ENCODE measurements at places on chromosomes 3 and 15.

DNA sequence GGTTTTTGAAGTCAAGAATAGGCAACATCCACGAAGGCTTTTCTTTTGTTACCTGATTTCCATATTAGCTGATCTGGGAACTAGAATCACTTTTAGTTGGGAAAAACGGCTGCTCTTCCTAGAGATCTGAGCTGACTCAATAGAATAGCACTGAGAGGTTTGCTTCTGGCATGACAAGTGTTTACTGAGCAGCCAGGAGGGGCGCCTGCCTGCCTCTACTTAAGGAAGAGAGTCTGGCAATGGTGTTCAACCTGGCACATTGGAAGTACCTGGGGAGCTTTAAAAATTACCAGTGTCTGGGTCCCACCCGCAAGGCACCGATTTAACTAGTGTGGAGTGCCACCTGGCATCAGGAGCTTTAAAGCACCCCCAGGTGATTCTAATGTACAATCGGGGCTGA lies 34.4 kb downstream of the FAM43A start:
- no peak for DNase-seq

GRCh38 chr3:65889707-65890099 lies 149.0 kb downstream of the MAGI1 start:
- no peak for DNase-seq

- DNase-seq = no peak
These were observed 225.0 kb upstream of the ARHGEF26 start for GRCh38 chr3:153896197-153896596.

DNA sequence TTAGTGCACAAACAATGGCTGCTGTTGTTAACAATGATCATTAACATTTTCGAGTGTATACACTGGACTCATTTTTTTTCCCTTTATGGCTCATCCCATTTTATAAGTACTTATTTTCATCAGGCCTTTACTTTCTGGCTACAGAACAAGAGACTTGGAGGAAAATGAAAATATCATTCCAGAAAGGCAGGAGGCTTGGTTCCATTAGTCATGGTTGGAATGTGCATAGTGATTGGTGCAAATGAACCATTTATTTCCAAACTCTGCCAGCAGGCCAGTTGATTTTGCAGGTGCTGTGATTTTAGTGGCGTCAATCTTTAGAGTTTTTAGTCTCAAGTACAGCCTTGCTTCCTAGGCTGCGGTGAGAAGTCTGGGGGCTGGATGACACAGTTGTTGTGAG lies 151.8 kb downstream of the ITPR1 start:
- DNase-seq = no peak

DNA sequence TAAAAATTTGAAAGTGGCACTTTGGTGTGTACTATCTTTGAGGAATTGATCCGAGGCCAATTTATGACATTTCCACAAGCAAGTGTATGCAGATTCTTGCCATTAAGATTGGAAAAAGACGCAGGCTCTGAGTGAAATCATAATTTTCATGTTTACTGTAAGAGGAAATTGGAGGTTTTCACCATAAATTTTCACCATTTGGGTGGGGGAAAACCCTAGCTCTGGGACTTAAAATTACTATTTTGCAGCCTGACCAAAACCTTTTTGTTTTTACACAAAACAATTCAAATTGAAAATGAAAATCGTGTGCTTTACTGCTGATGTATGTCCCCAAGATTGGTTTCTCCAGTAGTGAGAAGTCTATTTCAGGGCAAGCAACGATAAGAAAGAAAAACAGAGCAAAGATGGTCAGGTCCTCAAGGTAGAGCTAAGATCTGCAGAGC lies 282.6 kb downstream of the FOXP1 start:
- DNase-seq = no peak

GRCh38 chr3:175605851-175606250 lies 746.7 kb downstream of the NAALADL2 start:
- DNase-seq = no peak

GRCh38 chr3:66454464-66454859 lies 46.4 kb downstream of the LRIG1 start:
- no peak for DNase-seq

GRCh38 chr15:38075466-38075865 lies 141.0 kb downstream of the TMCO5A start:
- no peak for DNase-seq

GRCh38 chr3:146469150-146470017 lies at the start of gene PLSCR2:
Gene PLSCR2, minus strand, starts transcription at chr3:146469561. Its CDS starts 9,657 bp downstream, at chr3:146459904.
- DNase-seq = peak; percentile 82

GRCh38 chr3:45024542-45025255 lies 1.4 kb upstream of the CLEC3B start:
- no peak for DNase-seq

DNA sequence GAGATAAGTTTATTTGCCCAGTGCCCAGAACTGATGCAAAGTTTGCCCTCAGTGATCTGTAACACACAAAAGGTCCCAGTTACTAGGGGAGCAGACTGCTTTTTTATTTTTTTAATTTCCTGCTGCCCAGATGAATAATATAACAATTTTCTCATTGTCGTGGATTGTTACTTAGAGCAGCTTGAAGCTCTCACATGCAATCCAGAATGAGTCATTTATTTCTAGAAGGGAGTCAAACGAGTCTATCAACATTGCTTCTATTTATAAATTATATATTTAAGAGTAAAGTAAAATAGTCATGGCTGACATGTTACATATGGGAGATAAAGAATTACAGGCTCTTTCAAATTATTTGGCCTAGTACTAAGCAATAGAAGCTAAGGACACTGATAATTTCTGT lies 41.3 kb downstream of the MEIS2 start:
- no peak for DNase-seq

- DNase-seq = no peak
These were observed 127.6 kb downstream of the TBL1XR1 start for GRCh38 chr3:177069514-177070329.

GRCh38 chr3:15269091-15269989 lies 63.0 kb downstream of the SH3BP5 start:
- DNase-seq = peak; percentile 99

DNA sequence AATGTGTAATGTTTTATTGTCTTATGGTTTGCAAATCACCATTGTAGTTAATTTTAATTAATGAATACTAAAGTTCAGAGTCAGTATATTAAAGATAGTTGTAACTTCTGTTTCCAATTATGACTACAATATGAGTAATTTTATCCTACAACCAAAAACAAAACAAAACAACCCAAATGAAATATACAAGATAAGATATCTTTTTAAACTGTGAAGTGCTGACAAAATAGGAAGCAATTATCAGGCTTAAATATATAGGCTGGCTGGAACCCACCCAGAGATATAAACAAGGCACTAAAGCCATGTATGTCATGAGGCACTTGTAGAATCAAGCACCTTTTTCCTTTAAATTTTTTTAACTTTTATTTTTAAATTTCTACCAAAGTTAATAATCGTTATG lies 108.6 kb upstream of the LRRFIP2 start:
- DNase-seq = no peak

DNA sequence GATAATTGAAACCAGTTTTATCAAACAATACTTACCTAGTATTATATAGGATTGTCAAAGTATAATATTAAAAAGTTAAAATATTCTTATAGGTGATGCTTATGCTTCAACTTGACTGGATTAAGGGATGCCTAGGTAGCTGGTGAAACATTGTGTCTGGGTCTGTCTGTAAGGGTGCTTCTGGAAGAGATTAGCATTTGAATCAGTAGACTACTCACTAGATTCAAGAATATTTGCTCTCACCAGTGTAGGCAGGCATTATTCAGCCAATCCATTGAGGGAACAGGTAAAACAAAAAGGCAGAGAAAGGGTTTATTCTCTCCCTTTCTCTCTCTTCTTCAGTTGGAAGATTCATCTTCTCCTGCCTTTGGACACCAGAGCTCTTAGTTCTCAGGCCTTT lies 486.8 kb upstream of the GOLIM4 start:
- DNase-seq = no peak

- peak; percentile 75 for DNase-seq
These were observed 237.6 kb upstream of the BHLHE40 start for GRCh38 chr3:4741404-4742307.
